ENCODE measurements at places on chromosomes 1 and 21.

- peak; percentile 11 for DNase-seq
Observed at GRCh38 chr1:219171192-219171935, 2.3 kb upstream of the LYPLAL1 start.

DNA sequence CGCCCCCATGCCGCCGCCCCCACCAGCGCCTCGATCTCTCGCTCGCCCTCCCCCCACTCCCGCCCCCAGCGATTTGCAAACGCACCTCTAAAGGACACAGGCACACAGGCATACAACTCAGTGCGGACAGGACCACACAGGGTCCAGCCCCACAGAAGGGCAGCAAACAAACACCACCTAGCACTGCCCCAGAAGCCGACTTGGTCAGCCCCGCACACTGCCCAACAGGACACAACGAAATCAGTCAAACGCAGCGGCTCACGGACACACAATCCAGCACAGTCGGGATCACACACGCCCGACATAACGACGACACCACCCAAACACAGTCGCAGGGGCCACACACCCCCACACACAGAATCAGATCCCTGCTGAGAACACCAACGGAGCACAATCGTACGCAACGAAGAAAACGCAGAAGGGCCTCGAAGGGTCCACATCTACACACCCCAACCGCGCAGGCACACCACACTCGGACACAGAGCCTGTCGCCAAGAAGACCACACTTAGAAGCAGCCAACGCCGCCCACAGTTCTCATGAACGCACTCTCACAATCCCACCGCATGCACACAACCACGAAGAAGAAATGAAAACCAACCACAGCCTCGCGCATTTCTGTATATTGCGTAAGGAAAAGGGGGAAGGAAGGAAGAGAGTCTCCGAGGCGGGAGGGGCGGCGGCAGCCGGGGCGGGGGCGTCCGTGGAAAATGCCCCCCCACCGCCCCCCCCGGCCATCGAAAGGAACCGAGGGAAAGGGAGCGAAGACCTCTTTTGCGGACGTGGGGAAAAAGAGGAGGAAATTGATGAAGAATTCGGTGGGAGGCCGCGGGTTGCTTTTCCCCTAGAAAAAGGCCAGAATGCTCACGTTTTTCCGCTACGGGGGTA lies 481 bp downstream of the TAL1 start:
- DNase-seq = no peak

DNA sequence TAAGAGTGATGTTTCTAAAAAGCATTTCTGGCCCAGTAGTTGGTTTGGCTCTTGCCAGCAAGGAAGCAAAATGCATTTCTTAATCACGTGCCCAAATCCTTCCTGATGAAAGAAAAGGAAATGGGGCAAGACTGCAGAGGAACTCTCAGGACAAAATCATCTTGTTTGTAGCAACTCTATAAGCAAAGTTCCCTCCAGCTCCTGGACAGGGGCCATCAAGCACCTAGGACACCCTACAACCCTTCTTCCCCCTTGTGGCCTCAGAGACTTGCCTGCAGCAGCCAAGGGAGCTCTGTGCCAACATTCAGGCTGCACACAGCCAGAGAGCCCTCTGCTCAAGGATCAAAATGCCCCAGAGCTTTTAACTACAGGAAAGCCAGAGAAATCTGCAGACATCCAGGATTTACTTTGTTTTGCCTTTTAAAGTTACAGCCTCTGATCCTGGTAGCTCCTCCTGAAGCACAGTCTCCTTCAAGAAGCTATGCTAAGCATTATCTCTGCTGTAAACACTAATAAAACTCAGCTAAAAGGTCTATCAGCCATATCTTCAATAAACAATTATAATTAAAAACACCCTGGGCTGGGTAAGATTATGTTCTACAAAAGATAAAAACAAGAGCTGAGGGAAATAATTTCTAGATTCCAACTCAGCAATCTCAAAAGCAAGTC lies 105.0 kb downstream of the KIAA0319L start:
- DNase-seq = no peak

DNA sequence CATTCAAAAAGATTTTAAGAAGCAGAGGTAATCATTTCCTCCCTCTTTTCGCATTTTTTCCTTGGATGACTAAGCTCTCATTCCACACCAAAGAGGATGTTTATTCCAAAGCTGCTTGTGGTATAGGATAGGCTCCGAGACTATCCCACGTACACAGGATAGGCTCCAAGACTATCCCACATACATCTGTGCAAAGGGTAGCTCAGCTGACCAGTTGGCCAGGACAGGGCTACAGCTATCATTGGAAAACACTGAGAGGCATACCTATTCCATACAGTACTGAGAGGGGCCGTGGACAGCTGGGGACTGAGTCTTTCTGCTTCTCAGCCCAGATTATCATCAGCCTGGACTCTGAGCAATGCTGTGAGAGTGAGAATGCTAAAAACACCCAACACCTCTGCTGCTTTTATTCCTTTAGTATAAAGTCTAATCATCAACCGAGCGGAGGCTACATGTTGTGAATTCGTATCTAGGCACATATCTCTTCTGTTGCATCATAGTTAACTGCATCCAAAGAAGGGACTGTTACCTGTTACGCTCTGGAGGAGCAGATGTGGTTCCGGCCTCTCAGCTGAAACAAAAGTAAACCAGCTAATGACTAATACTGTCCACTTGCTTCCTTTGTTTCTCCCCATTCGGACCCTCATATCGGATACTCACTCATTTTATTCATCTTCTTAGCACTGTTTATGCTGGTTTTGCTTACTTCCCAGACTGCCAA lies 141.0 kb downstream of the TNFSF18 start:
- DNase-seq = no peak

- no peak for DNase-seq
Observed at GRCh38 chr1:12469493-12469892, 148.5 kb downstream of the DHRS3 start.

DNA sequence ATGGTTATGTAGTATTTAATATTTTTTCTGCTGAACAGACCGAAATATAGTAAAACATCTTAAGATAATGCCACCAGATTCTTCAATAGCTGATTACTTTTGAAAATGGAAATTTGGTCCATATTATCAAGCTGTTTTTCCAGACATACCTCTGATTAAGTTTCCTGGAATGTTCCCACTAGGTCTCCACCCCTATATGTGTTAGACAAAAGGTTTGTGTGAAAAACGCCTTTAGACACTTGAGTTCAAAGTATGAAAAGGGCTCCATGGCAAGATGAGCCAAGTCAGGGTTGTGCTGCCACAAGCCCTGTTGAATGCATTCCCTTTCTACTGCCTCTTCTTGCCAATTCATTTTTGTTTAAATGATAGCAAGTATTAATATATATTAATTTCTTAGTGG lies 52.7 kb downstream of the ZBTB17 start:
- no peak for DNase-seq

GRCh38 chr1:235918032-235918431 lies 51.3 kb upstream of the LYST start:
- peak; percentile 23 for DNase-seq

DNA sequence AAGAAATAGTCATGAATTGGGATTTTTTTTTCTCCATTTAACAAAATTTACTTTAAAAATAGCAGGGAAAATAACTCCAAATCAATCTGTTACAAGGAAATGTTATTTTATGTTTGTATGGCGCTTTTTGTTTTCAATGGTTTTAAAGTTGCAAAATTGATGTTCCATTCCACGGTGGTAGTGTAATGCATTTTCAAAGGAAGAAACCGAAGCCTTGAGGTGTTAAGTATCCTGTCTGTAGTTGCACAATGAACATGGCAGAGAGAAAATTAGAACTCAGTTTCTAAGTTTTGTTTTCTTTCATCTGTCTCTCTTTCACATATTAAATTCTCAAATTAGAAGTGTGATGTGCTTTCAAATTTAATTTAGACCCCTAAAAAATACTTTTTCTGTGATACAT lies 841.8 kb downstream of the USP25 start:
- DNase-seq = no peak

DNA sequence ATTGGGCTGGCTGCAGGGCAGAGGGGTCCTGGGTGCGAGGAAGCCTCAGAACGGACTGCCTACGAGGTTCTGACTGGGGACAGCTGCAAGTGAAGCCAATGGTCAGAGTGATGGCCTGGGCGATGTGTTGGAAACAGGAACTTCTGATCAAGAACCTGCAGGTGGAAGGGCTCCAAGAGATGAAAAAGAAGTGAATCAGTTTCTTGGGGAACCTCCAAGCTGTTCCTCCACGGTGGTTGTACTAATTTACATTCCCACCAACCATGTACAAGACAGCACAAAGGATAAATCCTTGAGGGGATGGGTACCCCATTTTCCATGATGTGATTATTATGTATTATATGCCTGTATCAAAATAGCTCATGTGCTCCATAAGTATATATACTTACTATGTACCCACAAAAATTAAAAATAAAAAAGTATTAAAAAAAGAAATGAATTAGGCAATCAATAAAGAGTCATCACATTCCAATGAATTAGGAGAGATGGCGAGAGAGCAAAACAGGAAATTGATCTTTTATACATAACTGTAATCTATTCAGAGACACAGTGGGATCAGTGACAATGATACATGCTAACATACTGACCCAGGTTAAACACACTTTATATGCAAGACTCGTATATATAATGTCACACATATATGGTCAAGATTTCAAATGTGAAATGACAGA lies 58.1 kb downstream of the PTPN14 start:
- no peak for DNase-seq

Data from NCI-H2081 (cell line).